Activated T-helper 1 cell treated with anti-CD3 and anti-CD28 coated beads, Interleukin-2, amount 50 U/mL, for 16 hours (primary cell): ENCODE measurements at places on chromosomes 3 and 15.

- no peak for DNase-seq
These were observed 15.0 kb upstream of the BNC1 start for GRCh38 chr15:83299462-83299861.

GRCh38 chr3:78604341-78604740, 1163.5 kb downstream of the ROBO1 start:
- no peak for DNase-seq

DNA sequence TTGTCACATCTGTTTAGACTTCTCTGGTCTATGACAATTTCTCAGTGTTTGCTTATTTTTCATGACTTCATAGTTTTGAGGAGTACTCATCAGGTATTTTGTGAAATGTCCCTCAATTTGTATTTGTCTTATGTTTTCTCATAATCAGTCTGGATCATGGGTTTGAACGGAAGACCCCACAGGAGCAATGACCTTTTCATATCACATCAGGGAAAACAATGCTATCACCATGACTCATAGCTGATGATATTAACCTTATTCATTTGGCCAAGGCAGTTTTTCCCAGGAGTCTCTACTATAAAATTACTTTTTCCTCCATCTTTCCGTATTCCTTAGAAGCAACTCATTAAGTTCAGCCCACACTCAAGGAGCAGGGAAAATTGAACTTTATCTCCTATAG, 32.7 kb downstream of the AADACL2 start:
- DNase-seq = no peak

GRCh38 chr15:45454814-45455213, 67.7 kb downstream of the SLC30A4 start:
- DNase-seq = peak; percentile 48

- DNase-seq = no peak
These were observed 59.5 kb downstream of the MLH1 start for GRCh38 chr3:37052860-37053259.
